ENCODE measurements at places on chromosomes 7 and 10.

DNA sequence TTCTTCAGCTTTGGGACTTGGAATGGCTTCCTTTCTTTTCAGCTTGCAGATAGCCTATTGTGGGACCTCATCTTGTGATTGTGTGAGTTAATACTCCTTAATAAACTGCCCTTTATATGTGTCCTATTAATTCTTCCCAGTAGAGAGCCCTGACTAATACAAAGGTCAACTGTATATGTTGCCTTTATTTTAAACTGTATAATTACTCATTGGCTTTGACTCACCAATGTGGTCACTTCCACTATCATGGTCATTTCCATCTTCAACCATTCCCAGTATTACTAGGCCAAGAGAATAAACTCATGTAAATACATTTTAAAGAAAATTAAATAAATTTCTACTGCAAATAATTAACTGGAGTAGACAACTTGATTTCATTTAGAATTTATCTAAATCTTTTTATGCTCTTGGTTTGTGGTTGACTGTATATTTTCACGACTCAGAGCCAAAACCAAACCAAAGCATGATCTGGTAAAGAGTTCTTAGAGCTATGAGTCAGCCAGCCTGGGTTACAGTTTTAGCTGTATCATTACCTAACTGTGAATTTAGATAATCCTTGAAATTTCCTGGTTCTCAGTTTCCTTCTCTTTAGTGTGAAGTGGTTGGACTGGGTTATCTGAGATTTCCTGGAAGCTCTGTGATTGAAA is 188.4 kb downstream of the PPP1R3A start:
- no peak for DNase-seq

GRCh38 chr7:3879355-3880075 is 578.5 kb downstream of the SDK1 start:
- DNase-seq: no peak

GRCh38 chr10:77377678-77378352 is 259.8 kb downstream of the KCNMA1 start:
- no peak for DNase-seq

DNA sequence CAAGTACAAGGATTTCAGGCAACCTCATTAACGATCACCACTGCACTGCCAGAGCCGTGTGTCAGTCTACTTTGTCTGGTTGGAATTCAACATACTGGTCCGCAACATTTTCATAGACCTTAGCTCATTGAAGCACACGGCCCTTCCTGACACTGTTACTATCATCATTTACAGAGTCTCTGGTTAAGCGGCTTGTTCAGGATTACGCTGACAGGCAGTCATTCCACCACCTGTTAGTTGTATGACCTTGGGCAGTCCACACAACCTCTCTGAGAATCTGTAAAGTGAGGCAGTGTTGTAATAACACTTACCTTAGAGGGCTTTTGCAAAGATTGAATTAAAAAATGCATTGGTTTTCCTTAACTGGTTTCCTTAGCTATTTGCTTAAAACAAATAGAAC is 112.6 kb downstream of the AOAH start:
- DNase-seq: no peak

DNA sequence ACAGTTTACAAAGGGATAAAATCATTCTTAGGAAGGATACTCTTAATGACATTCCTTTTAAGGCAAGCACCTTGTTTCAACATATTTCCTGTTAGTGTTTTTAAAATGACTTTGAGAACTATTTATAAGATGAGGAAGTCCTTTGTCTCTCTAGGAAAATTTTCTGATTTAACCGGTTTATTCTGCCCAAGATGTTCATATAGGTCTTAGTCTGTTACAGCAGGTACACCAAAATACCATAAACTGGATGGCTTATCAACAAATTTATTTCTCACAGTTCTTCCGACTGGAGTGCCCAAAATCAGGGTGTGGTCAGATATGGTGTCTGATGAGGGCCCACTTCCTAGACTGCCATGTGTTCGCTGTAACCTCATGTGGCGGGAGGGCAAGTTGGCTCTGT is 77.9 kb downstream of the GSAP start:
- no peak for DNase-seq

GRCh38 chr7:140485500-140486265 is 6.4 kb upstream of the MKRN1 start:
- DNase-seq: no peak

GRCh38 chr10:19592276-19592675 is 224.0 kb upstream of the PLXDC2 start:
- DNase-seq: no peak

GRCh38 chr10:79433324-79434222 is 11.9 kb downstream of the ZCCHC24 start:
- DNase-seq: no peak

DNA sequence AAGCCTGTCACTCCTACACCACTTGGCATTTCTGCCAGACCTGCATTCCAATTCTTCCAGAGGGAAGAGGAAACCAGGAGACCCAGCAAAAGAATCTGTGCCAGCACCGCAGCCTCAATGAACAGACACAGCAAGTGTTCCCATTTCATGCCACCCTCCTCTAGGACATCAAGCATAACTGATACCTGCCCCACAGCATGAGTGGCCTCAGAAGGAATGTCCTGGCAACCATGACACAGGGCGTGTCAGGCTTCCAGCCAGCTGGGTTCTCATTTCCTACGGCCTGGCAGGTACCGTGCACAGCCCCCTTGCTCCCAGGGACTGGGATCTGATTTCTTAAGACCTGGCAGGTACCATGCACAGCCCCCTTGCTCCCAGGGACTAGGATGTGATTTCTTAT is 7.8 kb downstream of the MAD1L1 start:
- peak; percentile 73 for DNase-seq

- no peak for DNase-seq
These were observed 20.0 kb downstream of the RBM17 start for GRCh38 chr10:6108631-6109443.

- no peak for DNase-seq
These were observed 1.2 kb downstream of the SORCS1 start for GRCh38 chr10:107163076-107163855.

DNA sequence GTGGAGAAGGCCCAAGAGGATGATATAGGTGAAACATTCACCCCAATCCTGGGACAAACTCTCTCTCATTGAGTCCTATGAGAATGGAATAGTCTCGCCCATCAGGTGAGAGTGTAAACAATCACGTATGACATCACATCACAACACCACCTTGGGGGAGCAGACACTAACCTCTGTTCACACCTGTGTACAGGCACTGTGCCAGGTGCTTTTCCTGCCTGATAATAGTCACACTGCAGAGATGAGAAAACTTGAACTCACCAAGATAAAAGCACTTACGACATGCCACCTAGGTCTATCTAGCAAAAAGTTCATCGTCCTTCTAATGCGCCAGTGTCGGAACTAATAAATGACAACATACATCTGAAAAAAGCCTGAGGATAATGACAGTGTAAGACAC is 187.8 kb downstream of the FAM107B start:
- DNase-seq: no peak

GRCh38 chr7:7882888-7883287 is 85.7 kb upstream of the GLCCI1 start:
- DNase-seq: no peak

- no peak for DNase-seq
These were observed 33.1 kb downstream of the HABP2 start for GRCh38 chr10:113585949-113586348.

DNA sequence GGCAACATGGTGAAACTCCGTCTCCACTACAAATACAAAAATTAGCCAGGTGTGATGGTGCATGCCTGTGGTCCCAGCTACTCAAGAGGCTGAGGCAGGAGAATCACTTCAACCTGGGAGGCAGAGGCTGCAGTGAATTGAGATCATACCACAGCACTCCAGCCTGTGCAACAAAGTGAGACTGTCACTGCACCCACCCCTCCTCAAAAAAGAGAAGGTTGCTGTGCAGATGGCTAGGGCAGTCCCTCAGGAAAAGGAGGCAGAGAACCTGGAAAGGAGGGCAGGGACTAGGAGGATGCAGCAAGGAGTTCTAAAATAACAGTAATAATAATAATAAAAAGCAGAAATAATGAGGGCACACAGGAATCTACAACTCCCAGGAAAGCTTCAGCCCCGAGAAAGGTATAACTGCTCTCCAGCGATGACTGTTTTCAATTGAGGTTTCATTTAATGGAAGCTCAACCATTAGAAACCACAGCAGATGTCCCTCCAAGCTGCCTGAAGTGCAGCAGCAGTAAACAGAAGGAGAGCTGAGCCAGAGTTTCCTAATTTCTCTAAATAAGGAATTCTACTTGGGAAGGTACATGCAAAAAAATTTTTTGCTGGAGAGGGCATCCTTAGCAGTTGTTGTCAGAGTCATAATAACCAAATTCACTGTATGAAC is 326.5 kb downstream of the GATA3 start:
- DNase-seq: no peak

GRCh38 chr10:33125522-33126517 is 167.8 kb upstream of the ITGB1 start:
- DNase-seq: no peak

- DNase-seq: no peak
These were observed 272.2 kb upstream of the YAE1 start for GRCh38 chr7:39294022-39294421.

DNA sequence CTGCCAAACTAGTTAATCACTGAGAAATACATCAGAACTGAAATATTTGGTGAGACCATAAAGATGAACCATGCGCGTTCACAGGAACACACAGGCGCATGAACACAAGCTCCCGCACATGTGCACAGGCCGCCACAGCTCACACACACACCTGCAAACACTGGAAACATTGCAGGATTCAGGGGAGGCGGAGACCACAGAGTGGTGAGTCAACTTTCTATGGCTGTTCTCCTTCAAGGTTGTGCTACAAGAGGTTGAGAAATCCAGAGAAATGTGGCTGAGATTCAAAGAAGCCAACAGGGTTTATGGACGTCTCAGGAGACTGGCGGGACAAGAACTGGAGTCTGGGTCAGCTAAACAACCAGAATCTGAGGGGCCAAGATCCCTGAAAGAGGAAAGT is 17.8 kb downstream of the ESYT2 start:
- peak; percentile 34 for DNase-seq

DNA sequence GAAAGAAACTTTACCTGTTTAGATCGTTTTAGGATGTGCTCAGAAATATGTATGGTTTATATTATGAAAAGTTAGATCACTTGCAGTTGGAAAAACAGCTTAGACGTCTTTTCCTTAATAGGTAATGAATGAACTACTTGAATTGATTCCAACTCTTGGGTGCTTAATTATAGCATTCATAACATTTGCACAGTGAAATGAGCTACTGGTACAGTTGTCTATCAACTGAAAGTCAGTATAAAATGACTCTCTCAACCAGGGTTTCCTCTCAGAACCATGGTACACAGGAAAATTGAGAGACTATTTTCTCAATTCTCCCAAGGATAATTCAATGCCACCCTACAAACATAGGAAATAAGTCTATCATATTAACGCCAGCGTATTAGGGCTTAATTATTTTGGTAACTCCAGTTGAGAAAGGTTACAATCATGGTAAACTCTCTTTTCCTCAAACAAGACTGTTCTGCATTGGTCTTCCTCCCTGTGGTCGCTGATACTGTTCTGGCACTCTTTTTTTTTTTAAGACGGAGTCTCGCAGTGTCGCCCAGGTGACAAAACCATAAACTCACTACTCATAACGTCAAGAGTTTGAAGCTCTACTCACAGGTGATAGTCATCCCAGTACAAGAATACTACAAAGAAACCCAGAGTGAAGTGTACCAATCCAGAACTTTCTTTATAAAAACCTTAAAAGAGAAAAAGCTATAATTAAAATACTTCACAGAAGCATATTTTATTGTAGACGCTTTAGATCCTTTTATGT is 2.0 kb downstream of the ANLN start:
- DNase-seq: no peak

GRCh38 chr7:56097700-56098099 is 4.9 kb upstream of the PHKG1 start:
- no peak for DNase-seq

- DNase-seq: no peak
These were observed 43.6 kb downstream of the ANKRD61 start for GRCh38 chr7:6074612-6075380.

- DNase-seq: no peak
These were observed 23.9 kb upstream of the AP5Z1 start for GRCh38 chr7:4751398-4751947.

GRCh38 chr7:100189061-100189460 is 11.3 kb downstream of the STAG3 start:
- DNase-seq: no peak

- no peak for DNase-seq
These were observed 38.1 kb upstream of the HBP1 start for GRCh38 chr7:107130487-107131220.

DNA sequence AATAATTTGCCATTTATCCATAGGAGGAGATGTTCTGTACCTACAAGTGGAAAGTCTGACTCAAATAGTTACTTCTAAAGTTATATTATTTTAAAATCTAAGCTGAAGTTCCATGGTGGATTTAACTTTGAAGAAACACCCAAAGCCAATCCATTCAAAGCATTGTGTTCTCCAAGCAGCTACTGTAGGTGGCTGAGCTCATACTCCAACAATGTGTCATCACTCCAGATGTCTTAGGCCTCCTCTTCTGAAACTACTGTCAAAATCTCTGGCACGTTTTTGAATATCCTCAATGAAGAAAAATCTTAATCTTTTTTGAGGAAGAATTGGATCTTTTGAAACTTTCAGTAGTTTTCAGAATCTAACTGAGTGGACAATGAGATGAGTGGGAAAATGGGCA is 169.1 kb downstream of the PTEN start:
- DNase-seq: no peak

GRCh38 chr10:113933894-113934532 is 79.6 kb downstream of the NHLRC2 start:
- no peak for DNase-seq

- DNase-seq: no peak
These were observed 47.0 kb upstream of the CDK1 start for GRCh38 chr10:60731134-60731885.

GRCh38 chr7:140053812-140054539 is 8.8 kb downstream of the PARP12 start:
- no peak for DNase-seq

DNA sequence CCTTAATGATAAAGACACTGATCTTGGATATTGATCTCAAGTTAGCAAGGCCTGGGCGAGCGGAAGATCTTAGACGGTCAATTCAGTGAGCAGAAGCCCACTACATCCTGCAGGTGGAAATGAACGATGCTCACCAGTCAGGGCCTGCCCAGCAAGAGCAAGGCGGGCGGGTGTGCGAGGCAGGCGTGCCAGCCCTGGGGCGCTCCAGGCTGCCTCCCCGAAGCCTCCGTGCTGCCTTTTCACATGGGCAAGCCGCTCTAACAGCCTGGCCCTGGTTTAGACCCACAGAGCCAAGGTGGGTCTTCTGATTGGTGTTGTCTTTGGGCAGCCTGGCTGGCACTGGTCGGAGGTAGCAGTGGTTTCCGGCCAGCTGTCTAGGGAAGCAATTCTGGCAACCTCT is 475.1 kb upstream of the FOXK1 start:
- no peak for DNase-seq

GRCh38 chr10:101367569-101368453 is 13.8 kb downstream of the BTRC start:
- no peak for DNase-seq

GRCh38 chr7:15610503-15610902 is 48.7 kb upstream of the AGMO start:
- no peak for DNase-seq

GRCh38 chr10:78552261-78552811 is 516.4 kb upstream of the ZMIZ1 start:
- DNase-seq: peak; percentile 77

Measured in psoas muscle (tissue), 8 donors.